NCI-H1436 (cell line): ENCODE measurements at places on chromosomes 2 and 18.

DNA sequence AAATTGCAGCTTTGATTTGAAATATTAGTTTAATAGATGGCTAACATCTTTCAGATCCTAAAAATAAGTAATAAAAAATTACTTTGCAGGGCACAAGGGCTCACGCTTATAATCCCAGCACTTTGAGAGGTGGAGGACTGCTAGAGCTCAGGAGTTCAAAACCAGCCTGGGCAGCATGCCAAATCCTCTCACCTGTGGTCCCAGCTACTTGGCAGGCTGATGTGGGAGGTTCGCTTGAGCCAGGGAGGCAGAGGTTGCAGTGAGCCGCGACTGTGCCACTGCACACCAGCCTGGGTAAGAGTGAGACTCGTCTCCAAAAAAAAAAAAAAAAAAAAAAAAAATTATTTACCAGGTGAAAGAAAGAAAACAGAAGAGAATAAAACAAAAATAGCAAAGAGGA lies 449.8 kb downstream of the NRXN1 start:
- no peak for DNase-seq

DNA sequence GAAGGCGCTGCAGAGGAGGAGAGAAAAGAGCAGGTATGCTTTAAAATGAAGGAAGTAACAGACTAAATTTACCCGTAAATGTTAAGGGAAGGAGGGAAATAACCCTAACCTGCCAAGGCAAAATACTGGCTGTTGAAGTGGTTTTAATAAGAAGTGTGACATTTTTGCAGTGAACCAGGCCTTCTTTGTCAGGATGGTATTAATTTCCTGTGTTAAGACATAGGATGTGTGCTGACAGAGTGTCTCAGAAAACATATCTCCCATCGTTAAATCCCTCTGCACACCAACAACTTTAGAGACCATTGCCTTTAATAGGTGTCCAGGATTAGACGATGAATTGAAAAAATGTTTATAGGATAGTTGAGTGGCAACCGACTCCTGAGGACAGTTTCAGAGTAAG lies 9.9 kb downstream of the TTC39C start:
- DNase-seq: no peak

- DNase-seq: no peak
Measured at GRCh38 chr2:240329778-240330177, 105.7 kb upstream of the GPC1 start.

- no peak for DNase-seq
Measured at GRCh38 chr2:233164128-233164635, 87.3 kb upstream of the ATG16L1 start.

DNA sequence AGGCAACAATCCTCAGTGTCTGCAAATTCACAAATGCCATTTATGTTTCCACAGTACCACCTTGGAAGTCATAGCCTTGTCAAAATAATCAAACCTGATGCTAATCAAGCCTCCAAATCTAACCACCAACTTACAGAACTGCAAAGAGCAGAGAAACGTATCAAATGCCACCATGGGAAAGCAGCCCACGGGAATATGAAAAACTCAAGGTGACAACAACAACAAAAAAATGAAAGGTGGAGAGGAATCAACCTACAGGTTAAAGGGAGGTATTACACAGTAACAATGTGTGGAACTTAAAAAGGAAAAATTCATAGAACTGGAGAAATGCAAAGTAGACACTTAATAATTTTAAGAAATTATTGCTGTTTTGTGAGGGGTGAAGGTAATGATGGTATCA lies 46.7 kb downstream of the CD226 start:
- DNase-seq: no peak
